ENCODE measurements at places on chromosomes 7 and 10.

DNA sequence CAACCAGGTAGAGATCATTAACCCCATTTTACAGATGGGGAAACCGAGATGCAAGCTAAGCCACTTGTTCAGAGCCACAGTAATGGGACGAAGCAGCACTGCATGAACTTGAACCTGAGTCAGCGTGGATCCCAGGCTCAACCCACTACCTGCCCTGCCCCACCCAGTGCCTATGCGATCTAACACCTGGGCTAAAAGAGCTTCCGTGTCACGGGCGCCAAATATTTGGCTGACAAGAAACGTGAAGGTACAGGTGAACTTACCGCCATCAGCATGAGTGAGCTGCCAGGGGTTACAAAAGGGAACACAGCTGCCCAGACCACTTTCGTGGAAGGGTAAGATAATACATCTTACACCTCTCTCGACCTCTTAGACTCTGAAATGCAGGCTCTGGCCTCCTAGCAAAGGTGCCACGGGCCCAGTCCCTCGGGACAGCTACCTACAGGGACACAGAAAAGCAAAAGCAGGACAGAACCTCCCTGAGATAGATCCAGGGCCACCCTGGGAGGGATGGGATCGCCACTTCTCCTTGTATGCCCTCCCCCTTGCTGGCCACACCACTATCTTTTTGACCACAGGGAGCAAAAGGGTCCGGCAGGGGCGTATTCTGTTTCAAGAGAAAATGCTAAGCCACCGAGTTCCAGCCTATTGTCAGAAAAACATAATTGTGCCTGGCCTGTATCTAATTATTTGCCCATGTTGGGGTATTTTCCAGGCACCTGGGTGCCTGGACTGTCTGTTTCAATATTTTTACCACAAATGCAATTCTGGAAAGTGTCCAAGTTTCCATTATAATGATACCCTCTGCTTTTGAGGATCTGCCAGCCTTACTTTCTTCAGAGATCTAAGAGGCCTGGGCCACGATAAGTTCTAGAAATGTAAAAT, 6.4 kb downstream of the CHST15 start:
- DNase-seq = no peak

DNA sequence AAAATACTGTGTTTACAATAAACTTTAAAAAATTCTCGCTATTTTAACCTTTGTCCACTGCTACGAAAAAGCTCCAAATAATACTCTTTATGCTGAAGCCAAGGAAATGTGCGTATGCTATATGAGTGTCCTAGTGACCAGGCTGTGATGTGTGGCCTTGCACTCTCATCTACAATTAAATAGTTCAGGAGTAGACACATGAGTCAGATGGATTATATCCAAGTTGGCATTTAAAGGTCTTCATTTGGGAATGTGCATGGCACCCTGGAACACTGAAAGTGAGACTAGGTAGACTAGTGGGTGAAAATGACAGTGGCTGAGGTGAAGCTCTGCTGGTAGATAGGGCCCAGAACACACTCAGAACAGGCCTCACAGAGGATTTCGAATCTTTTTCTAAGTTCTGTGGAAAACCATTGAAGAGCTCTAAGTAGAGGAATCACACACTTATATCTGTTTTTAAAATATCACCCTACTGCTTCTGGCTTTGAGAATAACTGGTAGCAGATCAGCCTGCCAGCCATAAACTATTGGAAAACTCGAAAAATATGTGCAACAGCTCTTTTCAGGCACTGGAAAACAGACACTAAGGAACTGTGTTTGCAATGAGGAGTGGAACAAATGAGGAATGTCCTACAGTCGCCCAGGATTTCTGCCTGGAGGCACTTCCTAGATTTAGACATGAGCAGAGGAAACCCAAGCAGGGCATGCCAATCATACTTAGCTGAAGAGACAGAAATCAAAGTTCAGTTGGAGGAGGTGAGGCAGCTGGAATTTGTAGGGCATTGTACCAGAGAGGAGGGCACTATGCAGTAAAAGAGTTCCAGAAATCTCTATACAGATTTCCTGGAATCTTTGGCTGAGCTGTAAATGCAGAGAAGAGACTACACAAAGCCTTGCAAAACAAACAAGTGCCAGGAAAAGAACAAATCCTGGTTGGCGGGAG, 603.8 kb upstream of the LRRTM3 start:
- no peak for DNase-seq

DNA sequence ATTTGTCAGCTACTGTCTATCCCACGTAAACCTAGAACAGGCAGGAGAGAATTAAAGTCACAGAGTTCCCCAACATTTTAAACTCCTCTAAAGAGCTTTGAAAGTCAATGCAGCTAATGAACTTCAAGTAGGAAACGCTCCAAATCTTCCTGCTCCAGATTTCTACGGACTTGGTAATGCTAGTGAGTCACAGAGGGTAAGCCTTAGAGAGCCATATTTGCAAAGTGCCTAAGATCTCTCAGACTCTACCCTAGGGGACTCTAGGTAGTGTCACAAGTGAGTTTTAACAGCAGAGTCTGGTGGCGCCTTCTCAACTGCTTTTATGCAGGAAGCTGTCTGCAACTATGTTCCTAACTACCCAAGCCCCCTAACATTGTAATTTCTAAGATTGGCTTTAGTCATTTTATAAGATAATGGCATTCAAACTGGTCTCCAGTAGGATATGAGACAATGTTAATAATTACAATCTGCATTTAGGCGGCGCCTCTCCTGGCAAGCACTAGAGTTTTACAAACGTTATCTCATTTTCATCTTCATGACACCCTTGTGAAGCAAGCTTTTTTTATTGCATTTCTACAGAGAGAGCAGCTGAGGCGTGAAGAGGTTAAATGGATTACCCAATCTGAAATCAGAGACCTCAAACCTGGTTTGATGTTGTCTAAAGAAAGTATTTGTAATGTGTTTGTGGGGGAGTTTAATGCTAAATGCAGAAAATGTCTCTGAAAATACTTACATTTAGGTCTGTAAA, 22.0 kb upstream of the FZD1 start:
- DNase-seq = no peak

GRCh38 chr7:124662937-124663336, 102.7 kb downstream of the GPR37 start:
- DNase-seq = no peak

GRCh38 chr10:113517901-113518260, 35.0 kb upstream of the HABP2 start:
- no peak for DNase-seq

DNA sequence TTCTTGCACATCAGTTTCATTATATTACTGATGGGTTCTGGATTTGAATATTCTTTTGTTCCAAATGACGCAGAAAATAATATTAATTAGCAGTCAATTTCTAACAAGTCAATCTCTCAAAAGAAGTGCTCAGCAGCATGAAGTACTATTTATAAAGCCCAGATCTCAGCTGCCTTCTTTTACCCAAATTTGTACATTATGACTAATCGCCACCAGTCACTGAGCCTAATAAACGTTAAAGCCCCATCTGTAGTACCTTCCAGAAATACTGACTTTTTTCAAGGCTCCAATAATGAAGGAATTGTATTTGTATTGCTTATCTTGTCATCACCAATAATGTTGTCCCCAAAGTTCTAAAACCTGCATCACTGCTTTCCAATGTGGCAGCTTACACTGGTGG, 540.2 kb downstream of the PARD3 start:
- no peak for DNase-seq

DNA sequence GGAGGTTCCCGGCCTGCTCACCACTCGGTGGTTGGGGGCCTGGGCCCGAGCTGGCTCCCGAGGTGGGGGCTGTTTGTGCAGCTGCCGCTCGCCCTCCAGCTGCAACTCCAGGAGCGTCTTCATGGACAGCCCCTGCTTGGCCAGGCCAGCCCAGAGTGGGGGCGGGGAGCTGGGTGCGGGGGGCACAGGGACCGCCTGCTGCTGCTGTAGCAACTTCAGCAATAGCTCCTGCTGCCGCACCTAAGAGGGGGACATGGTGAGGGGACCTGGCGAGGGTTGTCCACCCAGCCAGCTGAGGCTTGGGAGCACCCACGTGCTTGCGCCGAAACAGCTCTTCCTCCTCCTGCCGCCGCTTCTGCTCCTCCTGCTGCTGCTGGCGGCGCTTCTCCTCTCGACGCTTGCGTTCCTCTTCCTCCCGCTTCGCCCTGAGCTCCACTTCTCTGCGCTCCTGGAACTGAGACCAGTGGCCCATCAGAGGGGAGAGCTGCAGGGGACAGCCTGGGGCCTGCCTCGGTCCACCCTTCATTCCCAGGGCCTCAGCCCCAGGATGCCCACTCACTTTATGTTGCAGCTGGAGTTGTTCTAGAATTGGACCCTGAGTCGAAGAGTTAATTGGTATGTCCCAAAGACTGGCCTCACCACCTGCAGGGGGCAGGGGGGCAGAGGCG, 9.6 kb downstream of the GNB2 start:
- DNase-seq = no peak

DNA sequence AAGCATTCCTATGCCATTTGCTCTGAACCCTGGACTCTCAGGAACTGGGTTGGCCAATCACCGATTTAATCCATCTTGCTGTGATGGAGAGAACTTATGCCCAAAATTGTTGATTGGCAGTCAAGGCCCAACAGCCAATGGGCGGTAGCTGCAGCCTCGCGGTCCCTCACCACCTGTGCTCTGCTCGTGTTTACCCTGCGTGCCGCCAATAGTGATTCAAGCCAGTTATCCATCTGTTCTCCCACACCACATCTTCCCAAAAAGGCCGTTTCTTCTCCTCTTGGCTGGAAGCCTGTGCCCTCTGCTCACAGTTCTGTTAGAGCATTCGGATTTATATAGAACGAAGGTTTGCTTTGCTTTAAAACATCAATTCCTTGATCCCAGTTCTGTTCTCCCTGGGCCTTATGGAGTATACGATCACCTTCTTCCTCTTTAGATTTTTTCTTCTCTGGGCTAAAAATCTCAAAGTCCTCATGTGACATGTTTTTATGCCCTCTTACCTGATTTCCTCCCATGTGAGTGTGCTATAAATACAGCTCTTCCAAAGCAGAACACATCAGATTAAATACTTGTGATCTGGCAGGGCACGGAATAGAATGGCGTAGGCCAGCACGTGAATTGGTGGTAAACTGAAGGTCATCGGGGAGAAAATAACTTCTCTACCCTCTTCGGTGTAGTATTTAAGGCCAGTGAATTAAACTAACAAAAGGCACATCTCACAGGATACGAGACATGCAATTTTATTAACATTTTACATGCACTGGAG, 212.8 kb downstream of the NSUN6 start:
- no peak for DNase-seq

DNA sequence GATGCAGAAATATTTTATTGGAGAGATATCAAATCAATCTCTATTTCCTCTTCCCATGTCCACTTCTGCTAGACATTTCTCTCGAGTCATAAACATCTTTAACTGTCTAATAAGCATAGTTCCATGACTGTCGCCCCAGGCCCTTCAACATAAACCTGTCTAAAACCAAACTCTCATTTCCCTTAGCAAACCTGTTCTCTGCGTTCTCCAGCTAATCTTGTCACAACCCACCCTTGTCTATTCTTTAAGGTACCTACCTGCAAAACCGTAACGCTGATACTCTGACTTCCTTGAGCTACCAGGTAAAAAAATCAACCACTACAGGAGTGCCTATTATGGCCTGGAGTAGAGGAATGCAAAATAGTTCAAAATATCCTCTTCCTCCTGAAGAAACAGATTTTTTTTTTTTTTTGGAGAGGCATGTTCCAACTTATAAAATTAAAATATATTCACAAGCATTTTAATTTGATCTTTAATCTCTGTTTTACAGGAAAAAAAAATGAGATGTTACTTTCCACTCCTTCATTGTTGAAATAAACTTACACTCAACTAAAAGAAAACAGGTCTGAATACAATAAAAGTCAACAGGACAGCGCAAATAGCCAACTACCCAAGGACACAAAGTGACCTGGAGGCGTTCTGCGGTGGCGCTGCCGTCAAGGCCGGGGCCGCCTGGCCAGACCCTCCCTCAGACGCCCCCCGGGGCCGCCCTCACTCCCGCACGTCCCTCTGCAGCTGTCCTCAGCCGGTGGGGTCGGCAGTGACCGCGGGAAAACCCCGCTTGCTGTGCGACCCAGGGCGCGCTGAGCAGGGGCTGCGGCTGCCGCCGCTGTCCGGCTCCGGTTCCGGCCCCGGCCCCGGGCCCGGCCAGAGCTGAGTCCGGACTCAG, 765 bp downstream of the SLC25A40 start:
- DNase-seq = no peak

DNA sequence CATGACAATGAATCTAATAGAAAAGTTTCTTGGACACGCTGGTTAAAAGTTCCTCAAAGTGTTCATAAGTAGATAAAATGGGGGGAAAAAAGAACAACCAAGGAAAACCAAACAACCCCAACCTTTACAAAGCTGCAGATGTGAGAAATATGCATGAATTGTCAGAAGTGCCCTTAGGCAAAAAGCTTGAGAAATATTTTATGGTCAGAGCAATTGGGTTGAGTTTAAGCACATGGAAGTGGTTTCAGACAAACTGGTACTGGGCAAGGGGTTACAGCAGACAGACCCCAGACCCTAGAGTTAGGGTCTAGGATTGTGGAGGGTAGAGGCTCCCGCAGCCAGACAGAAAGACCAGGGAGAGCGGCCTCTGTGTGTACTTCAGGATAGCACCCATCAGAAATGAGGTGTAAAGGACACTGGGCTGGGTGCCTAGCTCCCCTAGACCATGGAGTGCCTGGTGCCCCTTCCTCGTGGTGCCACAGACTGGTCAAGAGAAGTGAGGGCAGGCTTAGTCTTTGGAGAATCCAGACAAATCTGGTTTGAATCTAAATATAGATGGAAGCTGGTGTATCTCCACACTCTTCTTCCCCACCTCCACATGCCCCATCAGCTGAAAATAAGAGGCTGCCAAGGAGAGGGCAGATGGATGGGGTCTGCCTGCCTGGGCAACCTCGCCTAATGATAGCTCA, 37.3 kb downstream of the PNLIPRP2 start:
- no peak for DNase-seq

GRCh38 chr10:58994226-58995057, 182.0 kb upstream of the PHYHIPL start:
- no peak for DNase-seq

Data from activated CD4-positive, alpha-beta T cell treated with anti-CD3 and anti-CD28 coated beads for 24 hours (primary cell).